GM12878 (cell line): ENCODE measurements at places on chromosomes 2 and 18.

DNA sequence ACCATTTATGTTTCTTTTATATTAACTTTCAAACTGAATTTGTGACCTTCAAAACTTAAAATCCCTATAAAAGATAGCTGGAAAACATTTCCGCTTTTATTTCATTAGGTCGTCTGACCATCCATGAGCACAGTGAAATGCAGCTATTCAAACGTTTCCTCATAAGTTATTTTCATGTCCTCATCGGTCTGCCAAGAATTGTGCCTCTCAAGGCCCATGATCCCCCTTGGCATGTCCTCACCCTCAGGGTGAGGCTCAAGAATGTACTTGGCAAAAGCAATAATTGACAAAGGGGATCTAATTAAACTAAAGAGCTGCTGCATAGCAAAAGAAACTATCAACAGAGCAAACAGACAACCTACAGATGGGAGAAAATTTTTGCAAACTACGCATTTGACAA lies 12.4 kb downstream of the SLC66A2 start:
- H3K4me3 ChIP-seq: no peak overlapping the region
- H3K27me3 ChIP-seq: no peaks in the 10 kb centered on the region
- peaks cover 5% of the 10 kb centered on the region; the same call in 1 of the 2 replicates for H3K4me1 ChIP-seq

DNA sequence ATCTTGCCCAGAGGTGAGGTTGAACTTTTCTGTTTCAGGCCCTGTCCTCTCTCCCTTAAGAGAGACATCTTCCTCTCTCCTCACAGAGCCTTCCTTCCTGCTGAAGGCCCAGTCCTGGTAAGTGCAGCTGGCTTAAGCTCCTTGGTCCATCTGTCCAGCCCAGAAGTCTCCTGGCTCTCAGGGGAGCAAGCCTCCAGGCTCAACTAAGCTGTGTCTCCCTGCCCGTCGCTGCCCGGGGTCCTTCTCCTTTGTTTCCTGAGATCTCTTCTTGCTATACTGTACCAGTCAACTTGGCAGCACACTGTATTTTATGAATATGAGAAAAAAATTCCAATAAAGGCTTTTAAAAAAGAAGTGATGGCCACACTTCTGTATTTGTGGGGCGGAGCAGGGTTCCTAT lies 77.4 kb downstream of the KCNF1 start:
- no peaks in the 10 kb centered on the region for H3K36me3 ChIP-seq
- H3K4me1 ChIP-seq: no peaks in the 10 kb centered on the region
- no peak for DNase-seq
- H3K27ac ChIP-seq: no peak overlapping the region
- no peaks in the 10 kb centered on the region for H3K27me3 ChIP-seq

DNA sequence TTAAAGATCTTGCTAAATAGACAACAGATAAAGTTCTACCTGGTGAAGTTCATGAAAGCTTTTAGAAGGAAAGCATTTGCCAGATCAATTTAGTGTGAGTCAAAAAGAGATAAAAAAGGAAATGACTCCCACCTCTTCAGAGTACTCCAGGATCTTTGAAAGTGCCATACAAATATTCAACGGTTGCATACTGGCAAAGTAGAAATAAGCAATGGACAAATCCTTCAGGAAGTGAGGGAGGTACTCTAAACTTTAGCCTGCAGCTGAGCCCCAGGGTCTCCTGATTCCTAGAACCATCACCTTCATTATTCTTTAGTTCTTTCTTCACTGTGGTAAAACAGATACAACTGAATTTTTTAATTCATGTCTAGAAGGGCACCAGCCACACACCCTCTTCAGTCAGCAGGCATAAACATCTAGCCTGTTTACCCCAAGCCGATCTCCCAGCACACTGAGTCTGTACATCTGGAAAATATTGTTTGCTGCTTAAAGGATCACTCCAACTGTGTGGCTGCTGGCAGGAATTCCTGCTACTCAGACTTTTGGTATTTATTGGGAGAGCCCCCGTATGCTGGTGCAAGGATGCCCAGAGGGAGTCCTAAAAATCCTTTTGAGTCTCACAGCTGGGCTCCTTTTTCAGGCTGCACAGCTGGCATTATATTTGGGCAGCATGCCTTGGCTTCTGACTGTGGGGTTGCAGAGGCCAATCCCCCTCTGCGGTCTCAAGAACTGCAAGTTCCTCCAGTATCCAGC lies 72.3 kb upstream of the SESTD1 start:
- no peak for DNase-seq
- no peaks in the 10 kb centered on the region for H3K4me1 ChIP-seq
- no peak overlapping the region for H3K4me3 ChIP-seq
- H3K27me3 ChIP-seq: no peaks in the 10 kb centered on the region; the same call in 1 of the 2 replicates
- H3K36me3 ChIP-seq: no peaks in the 10 kb centered on the region
- no peak overlapping the region for H3K27ac ChIP-seq

DNA sequence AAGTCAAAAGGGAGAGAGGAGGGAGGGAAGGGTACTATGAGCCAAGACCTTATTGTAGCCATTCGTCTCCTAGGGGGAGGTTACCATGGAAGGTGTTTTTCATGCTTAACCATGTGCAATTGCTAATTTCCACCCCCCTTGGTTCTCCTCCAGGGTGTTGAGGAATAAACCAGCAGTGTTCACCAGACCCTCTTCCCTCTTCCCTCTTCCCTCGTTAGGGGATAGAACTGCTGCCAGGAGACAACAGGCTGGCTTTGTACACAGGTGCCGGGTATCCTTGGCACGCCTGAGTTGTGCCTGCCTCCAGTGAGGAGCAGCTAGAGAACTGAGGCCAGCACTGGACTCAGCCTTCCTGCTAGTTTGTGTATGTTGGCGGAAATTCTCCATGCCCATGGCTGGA lies 41.1 kb upstream of the ARL5A start:
- 0 out of 2 replicates have a peak, but pooled peaks cover 1% of the 10 kb centered on the region for H3K27me3 ChIP-seq
- H3K4me1 ChIP-seq: no peaks in the 10 kb centered on the region
- no peak overlapping the region for H3K27ac ChIP-seq
- no peak for DNase-seq
